ENCODE measurements at places on chromosomes 1 and 21. TPM values are rescaled to one million over a fixed set of nuclear protein-coding genes. Genes with fewer than 3 reads are reported as not detected.

GRCh38 chr1:143553627-143554026 is 418.2 kb downstream of the FAM72C start:
- no peak for DNase-seq

GRCh38 chr1:190436615-190437014 is 41.0 kb downstream of the BRINP3 start:
- no peak for DNase-seq

GRCh38 chr1:22338071-22338765 is 113.4 kb upstream of the ZBTB40 start:
- no peak for DNase-seq

GRCh38 chr1:159492575-159493323 is 43.1 kb downstream of the OR10J5 start:
- DNase-seq: no peak

- DNase-seq: peak; percentile 29
Measured at GRCh38 chr1:201119206-201120197, 7.3 kb upstream of the CACNA1S start.

- no peak for DNase-seq
Measured at GRCh38 chr1:115134231-115134630, 44.9 kb upstream of the TSPAN2 start.

DNA sequence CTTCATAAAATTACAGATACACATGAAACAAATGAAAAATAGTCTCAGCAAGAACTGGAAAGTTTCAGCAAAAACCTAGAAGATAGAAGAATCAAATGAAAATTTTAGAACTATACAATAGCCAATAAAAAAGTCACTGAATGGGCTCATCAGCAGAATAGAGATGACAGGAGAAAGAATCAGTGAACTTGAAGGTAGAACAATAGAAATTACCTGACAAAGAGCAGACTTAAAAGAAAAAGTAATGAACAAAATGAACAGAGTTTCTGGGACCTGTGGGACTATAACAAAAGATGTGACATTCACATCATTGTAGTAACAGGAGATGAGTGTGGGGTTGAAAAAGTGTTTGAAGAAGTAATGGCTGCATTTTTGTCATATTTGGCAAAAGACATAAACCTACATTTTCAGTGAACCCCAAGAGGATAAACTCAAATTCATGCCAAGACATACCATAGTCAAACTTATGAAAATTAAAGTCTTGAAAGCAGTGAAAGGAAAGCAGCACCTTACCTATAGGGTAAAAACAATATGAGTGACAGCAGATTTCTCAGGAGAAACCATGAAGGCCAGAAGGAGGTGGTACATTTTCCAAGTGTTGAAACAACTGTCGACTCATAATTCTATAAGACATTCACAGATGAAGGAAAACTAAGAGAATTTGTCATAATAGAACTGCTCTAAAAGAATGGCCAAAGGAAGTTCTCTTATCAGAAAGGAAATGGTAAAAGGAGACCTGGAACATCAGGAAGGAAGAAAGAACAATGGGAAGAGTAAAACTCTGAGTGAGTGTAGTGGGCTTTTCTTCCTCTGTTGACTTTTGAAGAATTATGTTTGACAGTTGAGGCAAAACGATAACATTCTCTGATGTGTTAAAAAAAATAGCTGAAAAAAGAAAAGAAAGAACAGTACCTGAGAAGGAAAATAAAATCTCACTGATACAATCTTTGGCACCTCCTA is 23.5 kb downstream of the NTPCR start:
- DNase-seq: no peak

GRCh38 chr1:154774175-154774855 is 95.8 kb downstream of the KCNN3 start:
- DNase-seq: no peak

GRCh38 chr1:246308533-246309075 is 198.5 kb downstream of the SMYD3 start:
- DNase-seq: no peak

DNA sequence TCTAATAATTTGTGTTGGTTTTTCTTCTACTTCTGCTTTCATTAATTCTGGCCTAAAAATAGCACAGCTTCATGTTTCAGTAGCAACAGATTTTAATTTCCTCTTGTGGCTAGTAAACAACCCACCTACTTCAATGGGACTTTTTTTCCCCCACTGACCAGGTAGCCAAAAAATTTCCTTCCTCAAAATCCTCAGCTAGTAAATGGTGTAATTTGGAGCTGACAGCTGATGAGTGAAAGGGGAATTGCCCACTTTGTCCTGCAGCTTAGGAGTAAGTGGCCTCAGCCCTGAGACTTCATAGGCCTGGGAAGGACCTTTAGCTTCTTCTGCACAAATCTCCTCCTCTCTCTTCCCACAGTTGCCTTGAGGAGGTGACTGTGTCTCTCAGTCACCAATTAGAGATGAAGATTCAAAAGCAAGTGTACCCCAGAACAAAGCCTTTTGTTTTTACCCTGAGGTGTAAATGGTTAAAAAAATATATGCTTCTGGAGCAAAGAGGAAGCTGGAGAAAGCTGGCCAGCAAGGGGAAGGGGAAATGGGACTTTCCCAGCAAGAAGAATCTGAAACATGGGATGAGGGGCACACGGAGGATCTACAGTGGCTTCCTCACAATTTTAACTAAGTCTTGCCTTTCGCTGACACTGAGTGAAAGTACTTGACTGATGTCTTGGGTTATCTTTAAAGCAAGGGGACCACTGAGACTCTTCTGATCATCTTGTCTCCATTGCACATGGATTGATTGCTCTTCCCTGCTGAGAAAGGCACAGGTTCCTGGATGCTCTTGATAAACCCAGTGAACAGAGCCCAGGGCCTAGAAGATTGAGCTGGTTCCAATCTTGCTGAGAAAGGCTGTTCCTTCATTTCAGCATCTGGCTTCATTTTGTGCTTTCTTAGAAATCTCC is 35.8 kb upstream of the VCAM1 start:
- no peak for DNase-seq

DNA sequence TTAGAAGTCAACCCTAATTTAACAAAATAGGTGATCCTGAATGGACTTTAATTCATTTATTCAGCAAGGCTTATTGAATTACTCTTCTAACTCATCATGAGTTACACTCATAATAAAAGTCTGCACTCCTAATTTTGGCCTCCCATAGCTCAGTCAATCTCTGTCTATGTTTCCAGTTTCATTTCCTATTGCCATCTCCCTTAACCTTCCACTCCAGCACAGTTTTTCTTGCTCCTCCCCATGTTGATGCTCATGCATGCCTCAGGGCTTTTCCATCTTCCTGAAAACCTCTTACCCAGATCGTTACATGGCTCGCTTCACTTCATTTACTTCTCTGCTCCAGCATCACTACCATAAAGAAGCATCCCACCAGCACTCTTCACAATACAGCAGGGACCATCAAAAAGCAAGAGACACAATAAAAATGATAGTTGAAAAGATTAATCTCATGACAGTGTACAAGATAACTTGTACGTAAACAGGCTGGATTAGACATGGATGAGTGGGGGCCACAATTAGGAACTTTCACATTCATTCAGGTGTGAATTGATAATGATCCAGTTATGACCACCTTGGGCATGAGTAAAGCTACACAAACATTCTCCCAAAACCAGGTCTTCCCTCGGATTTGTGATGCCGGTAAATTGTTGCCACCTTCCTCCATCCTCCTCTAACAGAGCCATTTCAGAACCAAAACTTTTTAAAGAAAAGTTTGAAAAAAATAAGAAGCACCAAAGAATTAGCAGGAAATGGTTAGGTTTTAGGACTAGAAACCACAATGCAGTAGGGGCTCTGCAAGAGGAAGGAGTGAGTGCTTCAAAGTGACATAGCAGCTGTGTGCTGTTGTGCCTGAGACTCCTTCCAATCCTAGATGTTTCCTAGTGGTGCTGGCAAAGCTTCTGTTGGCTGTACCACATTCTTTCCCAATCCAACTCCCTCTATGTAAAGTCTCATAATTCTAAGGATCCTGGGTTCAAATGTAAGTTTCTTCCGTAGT is 89.8 kb downstream of the OLFML2B start:
- DNase-seq: peak; percentile 39

GRCh38 chr1:155198547-155198906 is 9.2 kb downstream of the THBS3 start:
- no peak for DNase-seq

- DNase-seq: no peak
Measured at GRCh38 chr1:89697383-89697782, 64.5 kb downstream of the LRRC8C start.

DNA sequence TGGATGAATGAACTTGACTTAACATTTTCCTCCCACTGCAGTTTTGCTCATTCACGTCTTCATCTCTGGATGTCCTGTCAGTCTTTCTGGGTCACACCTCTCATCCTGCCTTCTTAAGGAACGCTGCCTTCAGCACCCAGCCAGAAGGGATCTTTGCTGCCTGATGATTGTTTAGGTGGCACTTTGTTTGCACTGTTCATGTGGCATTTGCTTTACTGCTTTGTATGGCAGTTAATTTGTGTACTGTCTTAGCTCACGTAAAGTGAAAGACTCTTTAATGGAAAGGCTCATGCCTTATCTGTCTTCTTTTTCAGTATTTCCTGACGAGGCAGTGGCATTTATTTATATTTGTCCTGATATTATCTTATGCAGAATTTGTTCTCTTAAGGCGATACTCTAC is 4.9 kb downstream of the MIA3 start:
- no peak for DNase-seq

Gene ARHGAP30
- 204 TPM for total RNA-seq

Gene KCNJ10
- total RNA-seq: not detected

Gene CADM3
- not detected for total RNA-seq

Gene PLPPR4
- total RNA-seq: not detected

Gene AK4
- 0.35 TPM for total RNA-seq

Gene TAF5L
- 33.6 TPM for total RNA-seq

All from CD4-positive, CD25-positive, alpha-beta regulatory T cell (primary cell).